Kidney glomerular epithelial cell (primary cell): ENCODE measurements at places on chromosomes 11 and 22.

- DNase-seq, result no peak
Measured at GRCh38 chr11:65334696-65335295, 1.1 kb downstream of the DPF2 start.

DNA sequence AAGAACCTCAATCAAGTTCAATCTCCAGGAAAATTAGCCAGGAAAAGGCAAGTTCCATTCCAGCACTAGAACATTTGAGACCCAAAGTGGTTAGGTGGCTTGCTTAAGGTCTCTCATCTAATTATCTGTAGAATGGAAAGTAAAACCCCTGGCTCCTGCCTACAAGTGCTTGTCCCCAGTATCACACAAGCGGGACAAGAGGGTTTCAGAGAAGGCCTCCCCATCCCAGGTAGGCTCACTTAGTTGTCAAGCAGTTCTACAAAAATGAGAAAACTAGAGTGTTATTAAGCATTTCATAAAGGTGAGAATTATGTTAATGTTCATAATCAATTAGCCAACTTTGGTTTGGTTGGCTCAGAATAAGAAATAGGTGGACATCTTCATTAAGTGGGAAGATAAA lies 5.5 kb downstream of the POU2AF1 start:
- DNase-seq, result no peak

DNA sequence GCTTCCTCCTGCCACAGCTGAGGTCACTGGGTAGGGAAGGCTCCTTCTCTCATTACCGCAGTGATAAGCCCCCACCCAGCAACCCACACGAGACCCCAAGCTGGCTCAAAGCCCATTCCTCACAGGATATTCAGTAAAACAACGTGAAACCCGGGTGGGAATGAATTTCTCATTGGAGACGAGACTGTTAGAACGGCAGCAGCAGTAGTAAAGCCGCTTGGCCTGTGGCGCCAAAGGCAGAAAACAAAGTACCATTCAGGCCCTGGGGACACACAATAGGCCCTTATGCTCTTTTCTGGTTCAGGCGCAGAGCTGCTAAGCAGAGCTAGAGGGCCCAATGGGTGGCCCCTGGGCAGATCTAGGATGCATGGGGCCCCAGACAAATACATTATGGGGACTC lies 45.3 kb downstream of the PC start:
- DNase-seq, result no peak

DNA sequence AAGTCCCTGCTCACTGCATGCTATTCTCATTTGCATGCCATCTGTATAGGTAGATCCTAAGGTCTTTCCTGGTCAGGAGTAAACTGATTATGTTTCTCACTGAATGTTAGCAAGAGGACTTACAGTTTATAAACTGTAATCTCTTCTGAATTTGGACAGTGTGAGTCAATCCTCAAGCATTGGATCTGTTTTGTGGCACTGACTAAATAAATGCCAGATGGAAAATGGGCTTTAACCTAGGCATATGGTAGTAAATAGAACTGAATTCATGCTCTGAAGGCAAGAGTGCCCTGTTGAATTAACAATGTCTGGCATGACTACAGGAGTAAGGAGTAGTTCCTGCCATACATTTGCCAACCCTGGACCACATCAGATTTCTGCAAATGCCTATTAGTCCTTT lies 11.4 kb downstream of the FAM181B start:
- DNase-seq, result no peak

GRCh38 chr11:86644291-86644690 lies 28.1 kb downstream of the ME3 start:
- DNase-seq, result no peak

DNA sequence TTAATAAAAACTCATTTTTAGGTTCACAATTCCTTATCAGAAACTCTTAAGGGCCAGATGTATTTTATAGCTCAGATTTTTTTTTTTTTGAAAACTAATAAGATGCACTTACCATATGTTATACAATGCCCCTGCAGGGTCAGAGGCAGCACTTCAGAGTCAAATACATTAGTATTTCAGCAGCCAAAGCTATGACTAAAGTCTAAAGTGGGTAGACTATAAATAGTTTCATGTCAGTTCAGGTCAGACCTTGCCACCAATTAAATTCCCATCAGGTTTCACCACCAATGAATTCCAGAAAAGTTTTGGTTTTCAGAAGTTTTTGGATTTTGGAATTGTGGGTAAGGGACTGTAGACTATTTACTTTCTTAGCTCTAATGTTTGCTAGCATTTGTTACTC lies 75.9 kb downstream of the FAM83F start:
- DNase-seq, result no peak
